ENCODE measurements at places on chromosomes 2 and 18. TPM values are rescaled to one million over a fixed set of nuclear protein-coding genes. Genes with fewer than 3 reads are reported as not detected.

Gene GPR17
- total RNA-seq = not detected

Gene C2orf15
- 0.51 TPM for total RNA-seq

Gene ELOA2
- not detected for total RNA-seq

Gene STARD6
- not detected for total RNA-seq

Gene TOGARAM2
- 0.20 TPM for total RNA-seq

Gene TSN
- 56.6 TPM for total RNA-seq

Gene FSHR
- not detected for total RNA-seq

Gene GPR155
- 0.11 TPM for total RNA-seq

Gene HOXD10
- 4.8 TPM for total RNA-seq

Gene FAM117B
- 1.4 TPM for total RNA-seq

Gene OR6B2
- total RNA-seq = not detected

Gene RHBDD1
- 8.7 TPM for total RNA-seq

Gene GCFC2
- 13.4 TPM for total RNA-seq

Gene PSTPIP2
- total RNA-seq = 0.29 TPM

Gene MYCN
- not detected for total RNA-seq

Gene CRYGD
- not detected for total RNA-seq

Gene GPN1
- total RNA-seq = 55.4 TPM

Gene TRIM43
- 0.09 TPM for total RNA-seq

Gene IL1RL2
- total RNA-seq = not detected

Gene NHEJ1
- total RNA-seq = 19.0 TPM

Gene PID1
- total RNA-seq = 4.1 TPM

Gene CD28
- total RNA-seq = not detected

Gene ZNF892
- 0.92 TPM for total RNA-seq

Gene EPG5
- 4.2 TPM for total RNA-seq

Gene DSC3
- 1.1 TPM for total RNA-seq

Gene FBXO41
- total RNA-seq = 4.7 TPM

Gene NOSTRIN
- total RNA-seq = 1.2 TPM

Gene MARCO
- not detected for total RNA-seq

Gene C2orf49
- 10.6 TPM for total RNA-seq

Gene TTN
- 0.05 TPM for total RNA-seq

Gene BBS5
- 5.2 TPM for total RNA-seq

Gene EML6
- total RNA-seq = 1.5 TPM

Gene VWA3B
- not detected for total RNA-seq

Gene TNFRSF11A
- total RNA-seq = 7.1 TPM

Gene ANKZF1
- 17.3 TPM for total RNA-seq

Gene MERTK
- 3.0 TPM for total RNA-seq

Gene PLGLB1
- total RNA-seq = 0.44 TPM

Gene PIEZO2
- 0.53 TPM for total RNA-seq

Gene B3GNT2
- 38.9 TPM for total RNA-seq

Gene APCDD1
- 0.06 TPM for total RNA-seq

Gene HOXD13
- total RNA-seq = 0.18 TPM

Gene SLC1A4
- total RNA-seq = 9.8 TPM

Gene CARF
- 0.72 TPM for total RNA-seq

Gene MSTN
- total RNA-seq = not detected

Gene TET3
- 9.9 TPM for total RNA-seq

Gene CDK15
- not detected for total RNA-seq

Gene BOLL
- total RNA-seq = not detected
